ENCODE measurements at places on chromosomes 16 and 17. TPM values are rescaled to one million over a fixed set of nuclear protein-coding genes. Genes with fewer than 3 reads are reported as not detected.

PIRT gene
- total RNA-seq, result not detected

KRTAP4-3 gene
- total RNA-seq, result not detected

RNF227 gene
- total RNA-seq, result 6.3 TPM

ABCC3 gene
- 74.8 TPM for total RNA-seq

TP53TG3 gene
- not detected for total RNA-seq

TAT gene
- not detected for total RNA-seq

FBXL19 gene
- 12.3 TPM for total RNA-seq

ZNF213 gene
- 4.5 TPM for total RNA-seq

NUBP1 gene
- total RNA-seq, result 24.1 TPM

OR4D1 gene
- not detected for total RNA-seq

AKTIP gene
- total RNA-seq, result 30.4 TPM

GDPD1 gene
- total RNA-seq, result 21.3 TPM

C17orf58 gene
- 38.0 TPM for total RNA-seq

NECAB2 gene
- 1.1 TPM for total RNA-seq

GOSR2 gene
- total RNA-seq, result 26.2 TPM

CTF1 gene
- 0.92 TPM for total RNA-seq

DOC2B gene
- 30.6 TPM for total RNA-seq

TMEM97 gene
- total RNA-seq, result 36.5 TPM

GCGR gene
- 0.40 TPM for total RNA-seq

GH2 gene
- not detected for total RNA-seq

C16orf92 gene
- not detected for total RNA-seq

NDEL1 gene
- 46.7 TPM for total RNA-seq

P2RX5 gene
- total RNA-seq, result 28.9 TPM

GUCY2D gene
- not detected for total RNA-seq

FBXL16 gene
- total RNA-seq, result 2.0 TPM

GPR139 gene
- not detected for total RNA-seq

PDPK1 gene
- 22.5 TPM for total RNA-seq

SHBG gene
- total RNA-seq, result not detected

RGS11 gene
- total RNA-seq, result 6.6 TPM

ARL5C gene
- total RNA-seq, result not detected

CCL16 gene
- total RNA-seq, result not detected

RRAD gene
- total RNA-seq, result 0.66 TPM

KRTAP2-2 gene
- not detected for total RNA-seq

PYY gene
- not detected for total RNA-seq

ALDH3A1 gene
- total RNA-seq, result 403 TPM

SCARF1 gene
- not detected for total RNA-seq

CCL17 gene
- total RNA-seq, result not detected

IRF8 gene
- not detected for total RNA-seq

TTLL6 gene
- total RNA-seq, result not detected

RNU2-1 gene
- total RNA-seq, result not detected

EVI2B gene
- total RNA-seq, result 0.07 TPM

SLFN14 gene
- not detected for total RNA-seq

SLC35G6 gene
- total RNA-seq, result not detected

Measured in NCI-H460 (cell line).